ENCODE measurements at places on chromosomes 1 and 21. TPM values are rescaled to one million over a fixed set of nuclear protein-coding genes. Genes with fewer than 3 reads are reported as not detected.

FAM72B gene
- 1.9 TPM for total RNA-seq

DNA sequence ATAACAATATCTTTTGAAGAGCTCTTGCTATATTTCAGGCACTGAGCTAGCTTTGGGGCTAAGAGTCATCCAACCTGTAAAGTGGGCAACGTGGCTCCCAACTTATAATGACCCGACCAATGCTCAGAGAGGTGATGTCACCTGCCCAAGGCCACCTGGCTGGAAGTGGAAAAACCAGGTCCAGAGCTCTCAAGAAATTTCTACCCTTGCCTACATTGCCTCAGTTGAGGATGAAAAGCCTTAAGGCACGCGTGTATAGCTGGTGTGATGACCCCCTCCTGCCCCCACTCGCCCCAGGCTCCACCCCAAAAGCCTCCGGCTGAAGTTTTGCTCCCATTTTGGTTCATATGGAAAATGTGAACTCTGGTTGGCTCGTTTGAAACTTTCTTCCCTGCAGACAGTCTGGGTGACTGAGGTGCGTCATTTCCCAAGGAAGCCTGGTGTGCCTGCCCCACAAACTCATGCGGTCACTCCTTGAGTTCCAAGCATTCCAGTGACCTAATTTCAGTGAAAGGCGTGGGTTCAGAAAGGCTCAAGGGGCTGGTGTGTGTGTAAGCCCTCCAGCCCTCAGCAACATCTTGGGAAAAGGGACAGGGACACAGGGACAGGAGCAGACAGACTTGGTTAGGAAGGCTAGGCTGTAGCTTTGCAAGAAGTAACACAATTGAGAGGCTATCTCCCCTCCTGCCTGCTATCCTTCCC is 20.5 kb downstream of the HTR1D start:
- peak; percentile 95 for DNase-seq

DNA sequence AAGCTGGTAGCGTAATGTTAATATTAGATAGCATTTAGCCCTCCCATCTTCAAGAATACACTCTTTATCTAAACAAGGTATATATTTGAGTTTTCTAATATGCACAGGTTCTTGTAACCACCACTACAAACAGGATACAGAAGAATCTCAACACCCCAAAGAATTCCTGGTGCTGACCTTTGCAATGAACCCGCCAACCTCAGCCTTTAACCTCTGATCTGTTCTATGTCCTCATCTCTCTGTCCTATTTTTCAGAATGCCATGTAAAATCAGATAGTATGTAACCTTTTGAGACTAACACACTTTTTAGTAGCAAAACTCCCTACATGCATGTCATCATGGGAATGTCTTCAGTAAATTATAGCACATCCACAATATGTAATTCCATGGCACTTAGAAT is 71.1 kb downstream of the LRRC8C start:
- no peak for DNase-seq

DNA sequence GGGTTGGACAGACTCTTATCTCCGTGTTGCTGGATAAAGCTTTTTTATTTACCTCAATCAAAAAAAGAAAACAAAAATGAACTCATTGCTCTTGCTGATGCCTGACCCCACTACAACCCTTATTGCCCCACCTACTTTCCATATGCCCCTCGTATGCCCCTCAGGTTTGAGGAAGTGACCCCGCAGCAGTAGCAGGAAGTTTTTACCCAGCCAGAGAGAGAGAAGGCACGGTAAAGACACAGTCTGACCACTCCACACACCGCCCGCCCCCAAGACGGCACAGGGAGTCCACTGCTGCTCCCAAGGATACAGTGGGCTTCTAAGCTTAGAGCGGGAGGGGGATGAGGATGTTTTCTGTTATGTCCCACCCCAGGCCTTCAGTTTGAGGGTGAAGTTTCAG is 9.8 kb downstream of the PLEKHO1 start:
- DNase-seq, result no peak

DNA sequence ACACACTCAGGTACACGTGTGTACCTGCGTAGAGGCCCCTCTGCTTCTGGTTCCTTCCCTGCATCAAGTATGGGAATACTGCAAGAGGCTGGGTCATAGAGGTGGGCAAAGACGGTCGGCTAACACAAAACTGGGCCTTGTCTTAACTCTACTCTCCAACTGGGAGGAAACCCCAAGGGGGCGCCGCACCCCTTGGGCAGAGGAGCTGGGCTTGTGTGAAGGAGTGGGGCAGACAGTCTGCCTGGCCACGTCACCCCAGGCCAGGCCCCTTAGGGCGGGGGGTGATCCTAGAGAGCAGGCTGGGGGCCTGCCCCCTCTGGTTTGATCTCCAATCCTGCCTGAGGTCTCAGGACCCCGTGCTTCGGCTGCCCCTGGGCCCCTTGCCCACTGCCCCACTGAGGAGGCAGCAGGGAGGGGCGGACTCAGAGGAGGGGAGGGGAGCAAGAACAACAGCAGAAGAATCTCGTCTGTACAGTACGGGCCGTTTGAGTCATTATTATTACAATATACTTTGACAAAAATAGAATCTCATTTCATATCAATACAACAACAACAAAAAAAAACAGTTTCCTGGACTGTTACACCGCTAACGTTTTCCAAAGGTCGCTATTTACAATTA is 34.7 kb downstream of the MEF2D start:
- peak; percentile 52 for DNase-seq

DNA sequence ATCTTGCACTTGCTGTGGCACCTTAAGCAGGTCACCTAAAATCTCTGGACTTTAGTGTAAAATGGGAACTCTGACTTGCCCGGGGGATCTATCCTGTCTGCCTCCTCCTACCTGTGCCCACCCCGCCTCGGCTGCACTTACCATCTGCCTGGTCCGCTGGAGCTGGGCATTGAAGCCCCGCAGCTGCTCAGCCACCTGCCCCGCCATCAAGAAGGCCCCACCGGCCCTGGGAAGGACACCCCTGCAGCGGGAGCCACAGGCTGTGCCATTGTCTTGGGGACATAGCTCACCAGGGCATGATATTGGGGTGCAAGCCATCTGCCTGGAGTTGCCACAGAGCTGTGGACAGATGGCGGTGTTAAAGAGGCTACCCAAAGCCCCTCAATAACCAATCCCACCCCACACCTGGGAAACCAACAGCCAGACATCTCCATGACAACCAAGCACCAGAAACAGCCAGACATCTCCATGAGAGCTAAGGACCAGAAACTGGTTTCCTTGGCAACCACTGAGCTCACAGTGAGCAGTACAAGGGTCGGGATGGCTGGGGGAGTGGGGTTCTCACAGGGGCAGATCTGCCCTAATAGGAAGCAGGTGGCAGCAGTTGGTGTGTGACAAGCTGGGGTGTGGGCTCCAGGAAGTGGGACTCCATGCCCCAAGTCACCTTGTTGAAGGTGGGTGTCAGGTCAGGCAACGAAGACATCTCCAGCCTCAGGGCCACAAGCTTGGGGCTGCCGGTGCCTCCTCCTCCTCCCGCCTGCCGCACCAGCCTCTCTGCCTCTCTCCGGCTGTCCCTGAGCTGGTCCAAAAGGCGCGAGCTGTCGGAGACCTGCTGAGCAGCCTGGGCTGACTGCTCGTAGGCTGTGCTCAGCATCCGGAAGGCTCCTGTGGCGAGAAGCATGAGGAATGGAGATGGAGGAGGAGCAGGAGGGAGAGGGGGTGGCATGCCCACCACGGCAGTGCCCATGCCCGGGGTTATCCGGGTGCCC is 29.1 kb downstream of the LAMB3 start:
- DNase-seq, result no peak

GRCh38 chr1:59046134-59046533 is 250.8 kb upstream of the FGGY start:
- DNase-seq, result peak; percentile 52

- no peak for DNase-seq
Measured at GRCh38 chr1:57820356-57821095, 396.7 kb upstream of the DAB1 start.

- peak; percentile 49 for DNase-seq
Measured at GRCh38 chr1:232221802-232222499, 408.0 kb downstream of the SIPA1L2 start.

GRCh38 chr1:206683313-206683712 is 1.4 kb upstream of the MAPKAPK2 start:
- DNase-seq, result no peak

PM20D1 gene
- total RNA-seq, result 0.22 TPM

GRCh38 chr1:21511579-21512522 is 2.6 kb downstream of the ALPL start:
- peak; percentile 97 for DNase-seq

LEFTY1 gene
- total RNA-seq, result not detected

- DNase-seq, result no peak
Measured at GRCh38 chr1:232554409-232554808, 75.5 kb downstream of the SIPA1L2 start.

DNA sequence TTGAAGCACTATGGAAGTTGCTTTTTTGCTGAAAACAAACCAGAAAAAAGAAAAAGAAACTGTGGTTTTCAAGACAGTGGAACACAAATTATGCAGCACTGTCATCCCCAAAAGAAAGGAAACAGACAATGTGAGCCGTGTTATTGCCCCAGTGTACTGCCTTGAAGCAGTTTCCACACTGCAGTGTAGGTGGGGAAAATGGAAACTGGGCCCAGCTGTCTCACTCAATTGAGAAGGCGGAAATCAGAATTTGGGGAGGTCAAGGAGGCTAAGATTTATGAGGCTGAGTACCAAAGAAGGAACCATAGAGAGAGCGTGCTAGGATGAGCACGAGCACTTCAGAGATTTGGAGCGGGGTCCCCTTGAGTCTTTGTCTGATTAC is 55.5 kb downstream of the MPZL1 start:
- no peak for DNase-seq

CCDC28B gene
- total RNA-seq, result 17.7 TPM

DNA sequence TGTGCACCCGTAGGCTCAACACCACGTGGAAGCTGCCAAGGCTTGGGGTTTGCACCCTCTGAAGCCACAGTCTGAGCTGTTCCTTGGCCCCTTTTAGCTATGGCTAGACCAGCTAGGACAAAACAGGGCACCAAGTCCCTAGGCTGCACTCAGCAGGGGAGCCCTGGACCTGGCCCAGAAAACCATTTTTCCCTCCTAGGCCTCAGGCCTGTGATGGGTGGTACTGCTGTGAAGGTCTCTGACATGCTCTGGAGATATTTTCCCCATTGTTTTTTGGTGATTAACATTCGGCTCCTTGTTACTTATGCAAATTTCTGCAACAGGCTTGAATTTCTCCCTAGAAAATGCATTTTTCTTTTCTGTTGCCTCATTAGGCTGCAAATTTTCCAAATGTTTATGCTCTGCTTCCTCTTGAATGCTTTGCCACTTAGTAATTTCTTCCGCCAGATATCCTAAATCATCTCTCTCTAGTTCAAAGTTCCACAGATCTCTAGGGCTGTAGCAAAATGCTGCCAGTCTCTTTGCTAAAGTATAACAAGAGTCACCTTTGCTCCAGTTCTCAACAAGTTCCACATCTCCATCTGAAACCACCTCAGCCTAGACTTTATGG is 69.0 kb upstream of the KRTAP19-8 start:
- peak; percentile 6 for DNase-seq

GRCh38 chr21:15928686-15929425 is 199.1 kb downstream of the USP25 start:
- no peak for DNase-seq

DNA sequence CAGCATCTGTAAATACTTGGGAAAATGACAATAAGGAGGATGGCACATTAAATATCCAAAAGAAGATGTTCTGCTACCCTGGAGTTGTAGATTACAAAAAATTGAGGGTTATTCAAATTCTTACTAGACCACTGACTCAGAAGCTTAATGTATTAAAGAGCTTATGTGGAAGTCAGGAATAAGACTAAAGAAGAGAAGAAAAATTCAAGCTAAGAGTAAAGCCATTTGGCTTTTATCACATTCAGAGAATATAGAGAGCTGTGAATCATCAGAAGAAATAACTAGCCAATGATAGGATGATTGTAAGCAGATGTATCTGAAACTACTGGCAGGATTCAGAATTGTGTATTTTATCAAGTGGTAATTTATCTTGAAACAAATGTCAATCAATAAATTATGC is 237.0 kb downstream of the TBX15 start:
- peak; percentile 46 for DNase-seq

GRCh38 chr1:57294177-57294576 is 129.7 kb downstream of the DAB1 start:
- DNase-seq, result no peak

GRCh38 chr21:18373606-18374005 is 30.0 kb downstream of the TMPRSS15 start:
- DNase-seq, result no peak

- no peak for DNase-seq
Measured at GRCh38 chr1:207918011-207918410, 7.1 kb upstream of the CD34 start.

- peak; percentile 80 for DNase-seq
Measured at GRCh38 chr21:26116456-26117011, 54.0 kb downstream of the APP start.

LENEP gene
- total RNA-seq, result not detected

GPR89A gene
- 51.2 TPM for total RNA-seq

C1QTNF12 gene
- 0.38 TPM for total RNA-seq

DNA sequence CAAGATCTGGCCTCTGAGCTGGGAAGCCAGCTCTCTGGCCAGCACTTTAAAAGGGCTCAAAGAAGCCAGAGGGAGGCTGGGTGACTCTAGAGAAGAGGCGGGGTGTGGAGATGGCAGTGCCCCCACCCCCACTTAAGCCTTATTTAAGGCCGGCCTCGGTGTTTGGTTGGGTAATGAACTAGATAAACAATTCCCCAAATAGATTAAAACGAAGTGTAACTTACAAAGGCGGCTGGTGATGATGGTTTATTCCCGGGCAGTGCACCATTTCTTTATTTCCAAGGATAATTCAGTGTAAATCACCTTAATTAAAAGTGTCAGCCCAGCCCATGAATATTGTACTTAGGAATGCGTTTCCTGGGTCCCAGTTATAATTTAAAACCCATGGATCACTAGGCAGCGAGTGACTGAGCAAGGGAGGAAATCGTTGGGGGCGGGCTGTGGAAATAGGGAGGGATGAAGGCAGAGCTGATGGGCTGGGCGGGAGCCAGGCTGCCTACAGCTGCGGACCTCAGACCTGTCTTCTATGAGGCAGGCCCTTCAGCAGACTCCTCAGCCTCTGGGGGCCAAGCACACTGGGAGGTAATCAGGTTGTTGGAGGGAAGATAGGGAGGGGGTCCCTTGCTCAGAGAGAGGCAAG is 54.9 kb downstream of the TMEM53 start:
- DNase-seq, result peak; percentile 91

- DNase-seq, result no peak
Measured at GRCh38 chr1:218499911-218500310, 154.8 kb downstream of the TGFB2 start.

GSTM1 gene
- total RNA-seq, result not detected

DNA sequence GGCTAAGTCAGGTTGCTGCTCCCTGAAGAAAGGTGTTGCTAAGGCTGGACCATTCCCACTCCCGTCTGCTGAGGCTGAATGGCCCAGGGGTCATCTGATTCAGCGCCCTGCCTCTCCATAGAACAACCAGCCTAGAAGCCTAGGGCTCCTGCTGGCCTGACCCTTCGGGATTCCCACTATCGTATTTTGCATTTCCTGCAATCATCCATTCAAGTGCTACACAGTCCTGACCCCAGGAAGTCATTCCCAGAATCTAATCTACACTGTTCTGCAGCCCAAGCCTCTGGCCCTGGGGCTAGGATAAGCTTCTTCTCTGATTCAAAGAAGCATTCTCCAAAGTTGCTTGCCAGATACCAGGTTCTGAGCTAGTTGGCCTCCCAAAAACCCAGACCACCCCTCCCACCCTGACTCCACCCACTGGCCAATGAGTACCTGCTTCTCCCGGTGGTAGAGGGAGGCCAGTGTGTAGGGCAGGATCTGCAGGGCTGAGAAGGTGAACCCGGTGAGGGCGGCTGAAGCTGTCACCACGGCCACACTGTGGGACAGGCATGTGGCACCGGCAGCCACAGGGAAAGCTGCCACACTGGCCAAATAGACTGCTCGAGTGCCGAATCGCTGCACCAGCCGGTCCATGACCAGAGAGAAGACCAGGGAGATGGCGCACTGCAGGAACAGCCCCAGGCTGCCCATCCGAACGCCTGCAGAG is 18.7 kb downstream of the SLC45A3 start:
- DNase-seq, result no peak
